Stimulated activated CD8-positive, alpha-beta memory T cell treated with anti-CD3 and anti-CD28 coated beads, Interleukin-2, amount 100 ng/mL, for 48 hours (primary cell): ENCODE measurements at places on chromosomes 1 and 21.

DNA sequence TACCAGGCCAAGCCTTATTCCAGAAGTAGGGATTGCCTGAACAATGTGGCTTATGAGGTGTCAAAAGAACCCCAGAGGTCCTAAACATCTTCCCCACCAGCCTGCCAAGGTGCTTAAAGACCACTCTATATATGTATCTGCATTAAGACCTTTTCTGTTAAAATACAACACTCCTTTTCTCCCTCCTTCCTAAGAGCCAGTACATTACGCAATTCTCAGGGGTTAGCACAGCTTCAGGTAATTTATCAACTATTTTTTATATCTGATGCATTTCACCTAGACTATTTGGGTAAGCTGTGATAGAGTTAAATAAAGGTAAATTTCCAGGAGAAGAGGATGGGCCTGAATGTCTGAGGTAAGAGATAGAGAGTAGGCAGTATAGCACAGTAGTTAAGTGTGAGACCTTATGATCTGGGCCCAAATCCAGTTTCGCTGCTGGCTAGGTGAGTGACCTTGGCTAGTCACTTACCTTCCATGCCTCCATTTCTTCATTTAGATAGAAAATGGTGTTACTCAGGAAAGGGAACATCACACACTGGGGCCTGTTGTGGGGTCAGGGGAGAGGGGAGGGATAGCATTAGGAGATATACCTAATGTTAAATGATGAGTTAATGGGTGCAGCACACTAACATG, 5.1 kb upstream of the CCN1 start:
- no peak for DNase-seq

DNA sequence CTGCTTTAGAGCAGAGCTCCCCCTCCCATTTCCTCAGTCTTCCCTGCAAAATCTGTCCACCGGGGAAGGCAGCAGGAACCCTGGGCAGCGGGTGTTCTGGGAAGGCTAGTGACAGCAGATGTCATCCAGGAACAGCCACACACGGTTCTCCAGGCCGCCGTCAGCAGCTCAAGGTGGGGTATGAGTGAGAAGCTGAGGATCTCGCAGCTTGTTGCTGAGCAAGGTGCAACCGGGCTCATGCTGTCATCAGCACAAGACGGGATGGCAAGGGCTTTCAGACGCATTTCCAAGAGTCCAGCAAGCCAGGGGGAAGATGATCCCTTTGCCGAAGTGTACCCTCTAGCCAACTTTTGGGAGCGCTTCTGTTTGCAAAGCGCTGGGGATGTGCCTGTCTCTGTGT, 23.0 kb upstream of the SPSB1 start:
- DNase-seq, result no peak

- no peak for DNase-seq
These were observed 342.1 kb upstream of the NR5A2 start for GRCh38 chr1:199685369-199685768.

DNA sequence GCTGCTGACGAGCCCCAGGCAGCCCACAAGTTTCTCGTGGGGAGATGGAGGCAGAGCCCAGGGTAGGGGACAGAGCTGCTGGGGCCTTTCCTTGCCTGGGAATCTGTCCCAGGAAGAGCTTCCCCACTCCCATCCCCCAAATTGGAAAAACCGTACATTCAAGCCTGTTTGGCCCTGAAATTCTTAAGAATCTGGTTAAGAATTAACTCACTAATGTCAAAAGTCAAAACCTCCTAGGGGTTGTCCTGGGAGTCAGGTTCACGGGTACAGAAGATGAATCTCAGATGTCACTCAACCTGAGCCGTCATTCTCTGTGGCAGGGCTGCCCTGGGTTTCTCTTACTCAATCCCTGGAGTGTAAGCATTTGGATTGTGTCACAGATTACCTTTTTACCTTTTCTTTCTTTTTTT, 8.4 kb downstream of the C1orf115 start:
- no peak for DNase-seq

- DNase-seq, result no peak
These were observed 2.7 kb downstream of the IFFO2 start for GRCh38 chr1:18953731-18954231.

- no peak for DNase-seq
These were observed 121.8 kb upstream of the TNR start for GRCh38 chr1:175865041-175865766.

DNA sequence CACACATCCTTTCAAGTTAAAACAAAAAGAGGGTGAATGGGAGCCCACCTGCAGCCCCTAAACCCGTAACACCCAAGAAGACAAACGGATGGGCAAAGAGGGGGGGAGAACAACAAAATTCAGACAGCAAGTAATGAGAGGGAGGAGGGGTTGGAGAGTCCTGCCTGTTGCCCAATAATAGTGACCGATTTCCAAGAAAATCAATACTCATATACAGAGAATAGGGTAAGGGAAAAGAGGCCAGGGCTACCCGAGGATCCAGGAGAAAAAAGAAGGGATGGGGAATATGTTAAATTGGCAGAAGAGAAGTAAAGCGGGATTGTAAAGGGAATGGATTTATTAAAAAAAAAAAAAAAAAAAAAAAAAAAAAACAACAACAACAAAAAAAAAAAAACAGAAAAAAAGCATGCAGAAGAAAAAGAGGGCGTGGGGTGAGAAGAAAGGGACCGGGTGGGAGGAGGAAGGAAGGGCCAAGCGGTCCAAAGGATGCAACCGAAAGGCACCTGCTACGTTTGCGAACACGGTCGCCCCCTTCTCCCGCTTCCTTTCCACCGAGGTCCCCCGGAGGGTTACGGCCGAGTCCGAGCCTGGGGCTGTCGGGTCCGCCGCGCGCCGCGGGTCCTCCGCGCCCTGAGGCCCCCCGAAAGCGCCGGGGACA, 930 bp downstream of the SLC30A10 start:
- DNase-seq, result no peak

DNA sequence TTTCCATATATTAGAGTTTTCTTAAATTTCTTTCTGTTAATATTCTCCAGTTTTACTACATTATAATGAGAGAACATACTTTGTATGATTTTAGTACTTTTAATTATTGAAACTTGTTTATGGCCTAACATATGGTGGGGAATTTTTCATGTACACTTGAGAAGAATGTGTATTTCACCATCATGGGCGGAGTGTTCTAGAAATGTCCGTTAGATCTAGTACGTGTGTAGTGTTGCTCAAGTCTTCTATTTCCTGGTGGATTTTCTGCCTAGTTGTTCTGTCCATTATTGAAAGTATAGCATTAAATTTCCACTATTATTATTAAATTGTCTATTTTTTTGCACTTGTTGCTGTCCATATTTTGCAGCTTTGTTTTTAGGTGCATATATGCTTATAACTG, 64.0 kb upstream of the RGS21 start:
- no peak for DNase-seq

DNA sequence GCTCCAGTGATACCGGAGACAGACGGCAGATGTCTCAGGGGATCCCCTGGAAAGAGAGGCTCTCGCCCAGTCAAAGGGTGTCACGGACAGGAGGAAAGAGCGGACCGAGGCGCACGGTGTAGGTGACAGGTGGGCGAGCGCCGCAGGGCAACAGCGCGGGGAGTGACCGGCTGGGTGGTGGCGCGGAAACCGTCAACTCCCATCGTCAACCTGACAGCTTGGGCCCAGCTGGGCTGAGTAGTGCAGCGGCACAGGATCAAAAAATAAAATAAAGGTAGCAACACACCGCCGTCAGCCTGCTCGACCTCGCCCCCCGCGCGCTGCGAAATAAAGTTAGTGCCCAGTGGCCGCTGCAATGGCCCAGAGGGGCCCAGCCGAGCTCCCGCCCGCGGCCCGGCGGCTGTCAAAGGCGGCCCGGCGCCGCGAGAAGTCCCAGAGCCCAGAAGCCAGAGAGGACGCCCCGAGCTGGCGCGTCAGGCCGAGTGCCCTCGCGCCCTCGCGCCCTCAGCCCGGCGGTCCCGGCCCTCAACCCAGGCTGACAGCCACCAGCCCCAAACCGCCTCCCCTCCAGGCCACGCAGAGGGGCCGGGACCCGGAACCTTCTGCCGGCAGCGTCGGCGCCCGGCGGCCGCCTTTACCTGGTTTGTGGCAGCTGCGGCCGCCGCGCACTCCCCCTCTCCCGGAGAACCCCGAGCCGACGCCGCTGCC, at the start of gene LYST:
Gene LYST, minus strand, starts transcription at position 702 of the 708 bp plus-strand sequence. CDS start 36,489 bp downstream, outside the sequence.
- DNase-seq, result peak; percentile 34

GRCh38 chr1:179017383-179018326, 8.0 kb upstream of the FAM20B start:
- no peak for DNase-seq

DNA sequence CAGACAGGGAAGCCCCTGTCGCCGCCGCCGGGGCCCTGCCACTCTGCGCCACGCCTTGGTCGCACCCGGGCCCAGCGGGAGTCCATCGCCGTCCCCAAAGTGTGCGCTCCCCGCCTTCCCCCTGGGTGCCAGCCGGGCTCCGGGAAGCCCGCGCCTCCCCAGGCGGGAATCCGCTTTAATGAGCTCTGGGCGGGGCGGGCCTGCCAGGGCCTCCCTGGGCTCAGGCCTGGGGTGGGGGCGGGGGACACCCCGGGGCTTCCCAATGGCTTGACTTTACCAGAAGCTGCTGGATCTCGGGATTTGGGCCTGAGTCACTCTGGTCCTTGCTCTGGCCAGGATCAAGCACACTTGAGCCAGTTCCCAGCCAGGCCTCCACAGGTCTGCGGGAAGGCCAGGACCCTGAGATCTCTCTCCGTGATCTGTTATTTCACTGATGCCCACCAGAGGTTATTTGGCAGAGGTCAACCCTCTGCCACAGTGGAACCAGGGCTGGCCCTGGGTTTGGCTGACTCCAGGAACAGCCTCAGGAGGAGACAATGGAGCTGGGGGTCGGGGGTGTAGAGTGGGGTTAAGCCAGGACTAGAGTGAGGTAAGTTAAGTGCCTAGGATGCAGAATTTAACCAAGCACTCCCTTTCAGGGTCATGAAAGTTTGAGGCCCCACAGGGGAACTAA, 178.4 kb upstream of the EDN2 start:
- no peak for DNase-seq

- DNase-seq, result no peak
These were observed 148.6 kb upstream of the HOOK1 start for GRCh38 chr1:59666106-59666505.

DNA sequence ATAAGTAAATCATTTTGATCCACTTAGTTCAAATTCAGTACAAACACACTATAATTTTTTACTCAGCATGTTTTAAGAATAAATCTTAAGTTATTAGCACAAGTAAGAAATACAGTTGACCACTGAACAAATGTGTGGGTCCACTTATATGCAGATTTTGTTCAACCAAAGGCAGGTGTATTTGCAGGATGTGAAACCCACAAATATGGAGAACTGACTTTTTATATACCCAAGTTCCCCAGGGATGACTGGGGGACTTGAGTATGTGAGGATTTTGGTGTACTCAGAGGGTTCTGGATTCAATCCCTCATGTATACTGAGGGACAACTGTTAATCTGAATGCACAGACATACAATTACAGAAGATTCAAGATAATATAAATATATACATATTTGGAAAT, 25.7 kb upstream of the ERICH3 start:
- DNase-seq, result no peak

DNA sequence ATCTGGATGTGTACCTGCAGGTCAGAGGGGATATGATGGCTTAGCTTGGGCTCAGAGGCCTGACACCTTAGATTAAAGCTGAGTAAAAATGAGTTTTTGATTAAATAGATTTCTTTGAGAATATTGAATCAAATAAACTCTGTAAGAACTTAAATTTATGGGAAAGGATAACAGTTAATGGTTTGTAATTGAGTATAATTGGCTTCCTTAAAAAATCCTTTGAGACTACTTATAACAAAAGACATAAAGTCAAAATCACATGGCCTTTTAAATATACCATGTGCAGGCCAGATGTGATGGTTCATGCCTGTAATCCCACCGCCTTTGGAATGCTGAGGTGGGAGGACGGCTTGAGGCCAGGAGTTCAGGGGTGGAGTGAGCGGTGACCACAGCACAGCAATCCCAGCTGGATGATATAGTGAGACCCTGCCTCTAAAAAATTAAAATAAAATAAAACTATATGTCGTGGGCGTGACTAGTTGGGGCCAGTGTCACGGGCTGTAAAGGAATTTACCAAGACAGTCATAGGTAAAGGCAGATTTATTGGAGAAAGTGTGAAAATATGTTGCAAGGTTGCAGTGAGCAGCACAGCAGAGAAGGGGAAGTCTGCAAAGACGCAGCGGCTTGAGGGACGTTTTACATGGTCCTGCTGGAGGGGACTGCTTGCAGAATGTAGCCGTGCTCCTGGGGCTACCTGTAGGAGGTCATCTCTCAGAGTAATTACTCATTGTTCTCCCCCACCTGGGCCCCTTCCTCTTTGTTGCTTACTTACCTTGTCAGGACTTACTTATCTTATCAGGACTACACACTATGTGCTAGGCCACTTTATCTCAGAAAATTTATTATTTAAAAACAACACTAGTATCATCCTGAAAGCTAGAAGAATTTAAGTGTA, 122.3 kb downstream of the ZMYM4 start:
- no peak for DNase-seq

DNA sequence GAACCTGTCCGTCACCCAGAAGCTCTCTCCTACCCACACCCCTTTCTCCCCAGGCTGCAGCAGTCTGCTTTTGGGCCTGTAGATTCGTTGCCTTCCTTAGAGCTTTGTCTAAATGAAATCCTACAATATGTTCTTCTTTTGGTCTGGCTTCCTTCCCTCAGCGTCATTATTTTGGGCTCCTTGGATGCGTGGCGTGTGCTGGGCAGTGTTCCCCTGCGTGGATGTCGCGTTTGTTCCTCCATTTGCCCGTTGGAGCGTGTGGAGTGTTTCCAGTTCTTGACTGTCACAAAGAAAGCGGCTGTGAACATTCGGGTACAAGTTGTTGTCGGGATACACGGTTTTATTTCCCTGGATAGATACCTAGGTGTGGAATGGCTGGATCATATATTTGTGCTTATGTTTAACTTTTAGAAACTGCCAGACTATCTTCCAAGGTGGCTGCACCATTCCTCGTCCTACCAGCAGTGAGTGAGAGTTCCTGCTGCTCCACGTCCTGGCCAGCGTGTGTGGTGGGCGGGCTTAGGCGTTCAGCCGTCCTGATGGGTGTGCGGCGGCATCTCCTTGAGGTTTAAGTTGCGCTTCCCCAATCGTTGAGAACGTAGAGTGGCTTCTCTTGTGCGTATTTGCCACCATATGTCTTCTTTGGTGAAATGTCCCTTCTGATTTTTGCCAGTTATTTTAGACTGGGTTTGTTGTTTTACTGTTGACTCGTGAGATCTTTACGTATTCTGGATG, 31.7 kb downstream of the SKI start:
- no peak for DNase-seq

- no peak for DNase-seq
These were observed 130.9 kb downstream of the PBX1 start for GRCh38 chr1:164689672-164690511.

GRCh38 chr1:117034791-117035290, 25.3 kb upstream of the TTF2 start:
- DNase-seq, result no peak

- DNase-seq, result no peak
These were observed 23.4 kb upstream of the ABCG1 start for GRCh38 chr21:42195378-42196031.

GRCh38 chr1:240613356-240614142, 1.6 kb upstream of the GREM2 start:
- DNase-seq, result no peak
